ENCODE measurements at places on chromosomes 16 and 17.

DNA sequence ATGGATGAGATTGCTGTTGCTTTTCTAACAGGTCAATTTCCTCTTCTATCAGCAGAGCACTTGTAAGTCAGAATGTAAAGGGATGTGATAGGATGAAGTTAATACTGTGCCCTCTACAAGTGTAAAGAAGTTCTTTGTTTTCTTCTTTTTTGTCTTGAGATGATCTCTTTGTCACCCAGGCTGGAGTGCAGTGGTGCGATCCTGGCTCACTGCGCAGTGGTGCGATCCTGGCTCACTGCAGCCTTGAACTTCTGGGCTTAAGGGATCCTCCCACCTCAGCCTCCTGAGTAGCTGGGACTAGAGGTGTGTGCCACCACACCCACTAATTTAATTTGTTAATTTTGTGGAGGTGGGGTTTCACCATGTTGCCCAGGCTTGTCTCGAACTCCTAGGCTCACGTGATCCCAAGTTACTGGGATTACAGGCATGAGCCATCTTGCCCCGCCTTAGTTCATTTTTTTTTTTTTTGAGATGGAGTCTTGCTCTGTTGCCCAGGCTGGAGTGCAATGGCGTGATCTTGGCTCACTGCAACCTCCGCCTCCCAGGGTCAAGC is 21.6 kb upstream of the KPNB1 start:
- no peak for DNase-seq

- DNase-seq, result no peak
Measured at GRCh38 chr16:54582631-54583250, 296.2 kb upstream of the IRX3 start.

GRCh38 chr16:87443964-87444363 is 48.9 kb downstream of the ZCCHC14 start:
- DNase-seq, result no peak

DNA sequence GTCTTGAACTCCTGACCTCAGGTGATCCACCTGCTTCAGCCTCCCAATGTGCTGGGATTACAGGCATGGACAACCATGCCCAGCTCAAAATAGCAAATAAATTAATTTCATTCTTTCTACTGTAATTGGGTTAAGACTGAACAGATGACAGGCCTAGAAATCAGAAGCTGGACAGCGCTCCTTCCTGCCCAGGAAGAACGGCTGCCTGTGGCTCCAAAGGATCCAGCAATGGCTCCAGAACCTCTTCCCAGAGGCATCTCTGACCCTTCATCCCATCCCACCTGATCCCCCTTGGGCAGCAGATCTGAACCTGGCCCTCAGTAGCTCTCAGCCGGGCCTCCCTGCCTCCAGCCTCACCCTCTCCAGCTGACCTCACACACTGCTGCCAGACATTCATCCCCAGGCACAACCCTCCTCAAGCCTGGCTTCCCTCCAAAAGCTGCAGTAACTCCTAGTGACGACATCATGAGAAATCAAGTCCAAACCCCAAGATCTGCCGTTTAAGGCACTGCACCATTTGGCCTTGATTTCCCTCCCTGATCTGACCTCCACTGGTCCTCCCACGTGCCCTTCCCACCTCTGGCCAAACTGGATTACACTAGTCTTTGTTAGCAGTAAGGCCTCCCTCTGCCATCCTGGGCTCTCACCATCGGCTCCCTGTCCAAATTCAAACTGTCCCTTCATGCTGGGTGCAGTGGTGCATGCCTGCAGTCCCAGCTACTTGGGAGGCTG is 3.1 kb upstream of the MIF4GD start:
- no peak for DNase-seq

DNA sequence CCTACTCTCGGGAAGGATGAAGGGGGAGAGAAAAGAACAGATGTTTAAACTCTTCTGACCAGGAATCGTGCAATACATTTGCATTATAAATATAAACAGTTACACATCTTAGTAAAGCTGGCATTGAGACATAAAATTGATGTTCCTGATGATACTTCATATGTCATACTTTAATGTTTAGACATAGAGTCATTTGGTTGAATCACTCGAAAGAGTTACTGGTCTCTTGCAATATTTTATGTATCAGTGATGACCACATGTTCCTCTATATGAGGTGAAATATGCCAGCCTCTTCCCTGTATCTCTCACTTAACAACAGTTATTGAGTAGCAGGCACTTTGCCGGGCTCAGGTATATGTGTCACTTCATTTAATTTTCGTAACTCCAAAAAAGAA is 49.7 kb upstream of the PMFBP1 start:
- DNase-seq, result no peak

GRCh38 chr16:50244140-50244503 is 22.2 kb upstream of the ADCY7 start:
- DNase-seq, result no peak

DNA sequence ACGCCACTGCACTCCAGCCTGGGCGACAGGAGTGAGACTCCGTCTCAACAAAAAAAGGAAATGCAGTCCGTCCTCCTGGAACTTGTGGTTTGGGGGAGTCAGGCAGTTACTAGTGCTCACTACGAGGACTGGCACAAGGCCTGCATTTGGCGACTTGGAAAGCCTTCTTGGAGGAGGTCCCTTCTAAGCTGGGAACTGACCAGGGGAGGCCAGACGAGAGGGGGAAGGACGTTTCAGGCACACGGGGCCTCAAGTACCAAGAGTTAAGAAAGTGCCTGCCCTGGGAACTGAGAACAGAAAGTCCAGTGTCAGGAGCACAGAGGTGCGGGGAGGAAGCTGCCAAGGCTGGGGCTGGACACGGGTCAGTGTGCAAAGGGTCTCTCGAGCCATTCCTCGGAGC is 89.9 kb downstream of the ABR start:
- DNase-seq, result no peak

- DNase-seq, result no peak
Measured at GRCh38 chr17:77456951-77457548, 316.3 kb downstream of the SEC14L1 start.

DNA sequence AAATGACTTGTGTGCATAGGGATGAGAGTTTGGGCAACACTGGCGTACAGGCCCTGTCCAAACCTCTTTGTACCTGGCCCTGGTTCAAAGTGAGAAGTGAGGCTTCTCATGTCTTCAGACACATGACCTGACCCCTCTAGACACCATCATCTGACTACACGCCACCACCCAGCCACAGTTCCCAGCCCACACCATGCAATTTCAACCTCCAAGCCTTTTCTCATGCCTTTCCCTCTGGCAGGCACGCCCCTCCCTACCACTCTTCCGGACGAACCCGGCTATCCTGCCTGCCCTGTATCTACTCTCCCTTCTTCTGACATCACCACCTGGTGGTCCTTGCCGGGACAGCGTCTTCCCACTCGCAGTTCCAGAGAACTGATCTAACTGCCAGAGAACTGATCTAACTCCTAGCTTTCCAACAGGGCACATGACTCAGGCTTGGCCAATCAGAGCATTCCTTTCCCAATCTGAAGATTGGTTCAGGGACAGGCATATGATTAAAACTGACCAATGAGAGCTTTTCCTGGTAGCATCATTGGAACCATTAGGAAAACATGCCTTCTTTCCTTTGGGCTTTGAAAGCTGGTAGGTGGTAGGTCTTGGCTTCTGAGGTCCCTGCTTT is 27.1 kb upstream of the IL21R start:
- DNase-seq, result no peak

- DNase-seq, result no peak
Measured at GRCh38 chr17:82242977-82243647, 14.3 kb downstream of the SLC16A3 start.

DNA sequence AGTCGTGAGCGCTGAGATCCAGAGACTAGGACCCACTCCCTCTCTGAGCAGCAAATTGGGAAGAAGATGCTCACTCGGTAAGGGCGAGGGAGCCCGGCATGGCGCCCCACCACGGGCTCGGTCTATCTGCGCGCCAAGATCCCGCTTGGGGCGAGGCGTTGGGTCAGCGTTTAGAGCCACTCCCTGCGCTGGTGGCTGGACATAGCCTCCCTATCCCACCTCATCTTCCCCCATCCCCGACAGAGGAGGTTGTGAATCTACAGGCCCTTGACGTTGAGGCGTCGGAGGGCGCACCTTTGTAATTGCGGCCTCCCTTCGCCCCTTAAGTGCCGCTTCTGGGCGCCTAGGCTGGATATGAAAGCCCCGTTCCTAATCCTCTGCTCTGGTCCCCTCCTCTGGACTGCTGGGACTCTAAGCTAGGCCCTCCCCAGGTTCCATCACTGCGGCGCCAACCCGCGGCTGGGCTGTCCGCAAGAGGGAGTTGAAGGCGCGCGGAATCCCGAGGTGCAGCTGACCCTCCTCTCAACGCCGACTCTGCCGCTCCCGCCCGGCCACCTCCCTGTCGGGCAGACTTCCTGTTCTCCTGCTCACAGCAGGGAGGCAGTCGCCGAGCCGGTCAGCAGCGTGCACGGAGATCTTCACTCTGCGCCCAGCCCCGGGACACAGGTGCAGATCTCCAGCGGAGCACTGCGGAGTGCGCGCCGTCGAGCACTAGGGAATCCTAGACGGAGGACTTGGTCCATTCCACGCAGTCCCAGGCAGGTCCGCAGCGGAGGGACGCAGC is 16.1 kb upstream of the HOXB9 start:
- DNase-seq, result no peak

GRCh38 chr17:67635681-67636080 is 82.1 kb upstream of the NOL11 start:
- DNase-seq, result no peak

- no peak for DNase-seq
Measured at GRCh38 chr16:10169031-10169430, 13.2 kb downstream of the GRIN2A start.

GRCh38 chr16:64872101-64872500 is 249.8 kb downstream of the CDH11 start:
- no peak for DNase-seq

DNA sequence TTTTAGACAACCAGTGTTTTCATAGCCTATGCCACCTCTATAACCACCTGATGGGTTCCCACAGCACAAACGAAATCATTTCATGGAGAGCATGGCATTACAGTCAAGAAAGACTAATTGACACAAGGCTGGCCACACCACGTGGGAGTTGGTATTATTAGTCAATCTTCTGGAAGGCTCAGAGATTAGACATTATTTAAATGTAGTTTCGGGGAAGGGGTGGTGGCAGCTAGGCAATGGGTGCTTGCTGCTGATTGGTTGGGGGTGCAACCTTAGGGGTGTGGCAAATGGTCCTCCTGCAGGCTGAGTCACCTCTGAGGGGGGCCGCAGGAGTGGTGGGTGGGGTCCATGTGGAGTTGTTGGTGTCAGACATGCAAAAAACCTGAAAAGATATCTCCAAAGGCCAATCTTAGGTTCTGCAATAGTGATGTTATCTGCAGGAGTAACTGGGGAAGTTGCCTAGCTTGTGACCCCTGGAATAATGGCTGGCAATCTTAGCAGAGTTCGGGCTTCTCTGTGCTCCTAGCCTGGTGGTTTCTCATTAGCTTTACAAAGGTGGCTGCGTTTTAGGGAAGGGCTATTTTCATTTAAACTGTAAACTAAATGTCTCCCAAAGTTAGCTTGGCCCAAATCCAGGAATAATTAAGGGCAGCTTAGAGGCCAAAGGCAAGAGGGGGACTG is 4.6 kb downstream of the TEN1 start:
- no peak for DNase-seq

DNA sequence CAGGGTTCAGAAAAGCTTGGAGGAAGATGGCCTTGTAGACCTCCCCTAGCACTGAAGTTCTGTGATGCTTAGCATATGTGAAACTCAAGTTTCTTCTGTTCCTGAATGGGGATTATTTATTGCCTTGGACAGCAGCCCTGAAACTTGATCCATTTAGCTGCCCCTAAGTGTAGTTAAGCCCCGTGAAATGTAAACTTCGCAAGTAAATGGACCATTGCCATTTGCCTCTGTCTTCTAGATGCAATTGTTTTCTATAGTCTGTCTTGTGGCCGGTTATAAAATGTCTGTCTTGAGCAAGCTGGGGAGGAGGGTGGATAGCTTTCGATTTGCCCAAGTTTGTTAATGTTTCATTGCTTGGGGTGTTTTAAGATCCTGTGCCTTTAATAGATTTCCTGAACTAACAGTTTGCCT is 261.8 kb downstream of the CDH13 start:
- no peak for DNase-seq

GRCh38 chr17:32943206-32943605 is 15.3 kb downstream of the TMEM98 start:
- no peak for DNase-seq

- no peak for DNase-seq
Measured at GRCh38 chr16:79618692-79619050, 18.1 kb upstream of the MAF start.

DNA sequence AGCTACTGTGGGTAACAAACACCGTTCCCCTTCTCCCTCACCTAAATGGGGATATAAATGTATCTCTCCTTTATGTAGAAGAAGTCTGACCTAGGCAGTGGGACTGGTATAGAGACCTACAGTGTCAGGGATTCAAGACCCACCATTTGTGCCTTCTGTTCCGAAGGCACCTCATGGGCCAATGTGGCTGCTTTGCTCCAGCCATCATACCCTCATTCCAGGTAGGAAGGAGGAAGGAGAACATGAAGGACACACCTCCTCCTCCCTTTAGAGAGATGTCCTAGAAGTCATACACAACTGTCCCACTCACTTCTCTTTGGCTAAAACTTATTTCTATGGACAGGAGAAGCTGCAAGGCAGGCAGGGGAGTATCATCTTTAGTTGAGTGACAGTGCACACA is 8.3 kb upstream of the CRISPLD2 start:
- no peak for DNase-seq

- no peak for DNase-seq
Measured at GRCh38 chr17:35022536-35023063, 40.9 kb downstream of the RFFL start.

DNA sequence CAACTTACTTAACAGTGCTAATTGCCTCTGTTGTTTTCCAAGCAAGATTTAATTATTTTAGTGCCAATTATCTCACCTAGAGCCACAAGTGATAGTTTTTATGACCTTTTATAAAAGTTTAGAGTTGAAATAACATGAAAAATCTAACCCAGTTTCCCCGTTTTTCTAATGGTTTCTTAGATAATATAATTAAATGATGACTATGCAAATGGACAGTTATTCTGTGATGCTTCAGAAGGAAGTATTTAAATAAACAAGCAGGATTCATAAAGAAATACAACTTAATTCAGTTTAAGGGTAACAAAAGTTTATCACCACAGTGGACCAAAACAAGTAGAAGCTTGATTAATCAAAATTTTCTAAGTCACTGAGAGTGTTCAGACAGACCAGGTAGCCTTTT is 721.2 kb upstream of the SOX9 start:
- no peak for DNase-seq

GRCh38 chr16:28193530-28194423 is 18.0 kb downstream of the XPO6 start:
- no peak for DNase-seq

GRCh38 chr16:3001316-3001715 is 11.4 kb upstream of the CLDN9 start:
- no peak for DNase-seq

DNA sequence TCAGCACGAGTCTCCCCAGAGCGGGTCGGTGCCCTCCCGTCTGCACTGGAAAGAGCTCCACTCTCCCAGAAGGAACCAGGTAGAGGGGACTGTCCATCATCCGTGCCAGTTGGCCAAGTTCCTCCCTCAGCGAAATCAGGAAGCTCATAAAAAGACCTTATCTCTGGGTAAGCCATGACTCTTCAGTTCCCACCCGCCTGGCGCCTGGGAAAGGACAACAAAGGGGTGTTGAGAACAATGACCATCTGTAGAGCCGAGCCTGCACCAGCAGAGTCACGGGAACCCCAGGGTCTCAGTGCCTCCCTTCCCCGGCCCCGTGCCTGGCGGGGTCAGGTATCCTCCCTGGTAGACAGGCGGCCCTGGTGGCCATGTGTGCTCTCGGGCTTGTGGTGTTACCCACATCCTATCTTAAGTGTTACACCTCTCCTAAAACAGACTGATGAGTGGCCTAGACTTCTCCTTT is 190.7 kb downstream of the AXIN2 start:
- no peak for DNase-seq

Data from left forelimb (tissue), 1 donor.